G401 (cell line): ENCODE measurements at places on chromosomes 11 and 22. TPM values are rescaled to one million over a fixed set of nuclear protein-coding genes. Genes with fewer than 3 reads are reported as not detected.

The KDM4E gene
- total RNA-seq = 0.20 TPM in 1 of 2 replicates, not detected in the other

The RGL4 gene
- total RNA-seq = not detected in 2 replicates

The TEX54 gene
- not detected in 2 replicates for total RNA-seq

The CDON gene
- 1.3 and 12.7 TPM in 2 replicates for total RNA-seq

The SHISAL1 gene
- under 0.01 and 0.10 TPM in 2 replicates for total RNA-seq

The HEPN1 gene
- total RNA-seq = not detected in 2 replicates

The SMC1B gene
- not detected in 2 replicates for total RNA-seq

The BIRC2 gene
- 97.0 and 105 TPM in 2 replicates for total RNA-seq

The CRYBA4 gene
- not detected in 2 replicates for total RNA-seq

The EMID1 gene
- 7.9 and 20.7 TPM in 2 replicates for total RNA-seq

The WNT11 gene
- 20.5 and 21.6 TPM in 2 replicates for total RNA-seq

The KREMEN1 gene
- total RNA-seq = 9.3 and 9.7 TPM in 2 replicates

The OR51B5 gene
- total RNA-seq = not detected in 2 replicates

The LRRC74B gene
- total RNA-seq = not detected in 2 replicates

The OR51M1 gene
- total RNA-seq = not detected in 2 replicates

The SLC22A6 gene
- not detected in 2 replicates for total RNA-seq

The TMPRSS6 gene
- not detected in 2 replicates for total RNA-seq

The PRG3 gene
- total RNA-seq = not detected in 2 replicates

The SMPD1 gene
- total RNA-seq = 7.3 and 14.1 TPM in 2 replicates

The MS4A6A gene
- total RNA-seq = not detected in 2 replicates

The GSTT2 gene
- total RNA-seq = not detected in 2 replicates

The MS4A7 gene
- not detected in 2 replicates for total RNA-seq

The TBCEL gene
- total RNA-seq = 6.2 and 9.5 TPM in 2 replicates
